ENCODE measurements at places on chromosomes 1 and 21. TPM values are rescaled to one million over a fixed set of nuclear protein-coding genes. Genes with fewer than 3 reads are reported as not detected.

DNA sequence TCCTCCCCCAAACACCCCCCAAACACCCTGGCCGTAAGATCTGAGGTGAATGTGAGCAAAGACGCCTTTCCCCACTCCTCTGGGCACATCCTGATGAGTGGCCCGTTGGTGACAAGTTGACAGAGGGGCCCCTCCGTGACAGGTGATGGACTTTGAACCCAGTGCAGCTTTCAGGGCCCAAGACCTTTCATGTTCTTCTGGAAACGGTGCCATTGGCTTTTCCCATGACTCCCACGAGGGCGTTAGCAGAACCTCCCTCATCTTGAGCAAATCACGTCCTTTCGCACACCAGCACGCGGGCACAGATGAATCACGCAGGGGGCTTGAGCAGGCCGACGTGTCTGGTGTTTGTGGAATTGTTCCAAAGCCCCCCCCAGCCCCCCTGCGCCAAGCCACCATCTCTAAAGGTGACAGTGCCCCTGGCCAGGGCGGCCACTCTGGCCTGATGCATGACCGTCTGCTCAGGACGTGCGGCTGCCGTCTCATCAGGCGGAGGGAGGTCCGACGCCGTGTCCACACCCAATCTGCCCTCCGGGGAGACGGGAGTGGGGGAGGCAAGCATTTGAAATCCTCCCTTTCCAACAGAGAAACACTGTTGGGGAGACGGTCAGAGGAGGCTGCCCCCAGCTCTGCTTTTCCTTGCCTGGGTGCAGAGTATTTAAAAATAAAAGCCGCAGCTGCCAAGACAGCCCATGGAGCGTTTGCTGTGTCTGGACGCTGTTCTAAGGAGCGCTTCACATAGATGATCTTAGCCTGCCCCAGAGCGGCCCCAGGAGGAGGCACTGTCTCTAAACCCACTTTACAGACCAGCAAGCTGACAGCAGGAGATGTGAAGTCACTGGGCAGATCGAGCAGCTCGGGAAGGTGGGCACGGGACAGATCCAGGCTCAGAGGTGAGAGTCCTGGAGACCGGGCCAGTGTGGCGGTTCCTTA is 98.3 kb upstream of the ARHGEF16 start:
- DNase-seq: no peak

The RGS1 gene
- not detected for total RNA-seq

DNA sequence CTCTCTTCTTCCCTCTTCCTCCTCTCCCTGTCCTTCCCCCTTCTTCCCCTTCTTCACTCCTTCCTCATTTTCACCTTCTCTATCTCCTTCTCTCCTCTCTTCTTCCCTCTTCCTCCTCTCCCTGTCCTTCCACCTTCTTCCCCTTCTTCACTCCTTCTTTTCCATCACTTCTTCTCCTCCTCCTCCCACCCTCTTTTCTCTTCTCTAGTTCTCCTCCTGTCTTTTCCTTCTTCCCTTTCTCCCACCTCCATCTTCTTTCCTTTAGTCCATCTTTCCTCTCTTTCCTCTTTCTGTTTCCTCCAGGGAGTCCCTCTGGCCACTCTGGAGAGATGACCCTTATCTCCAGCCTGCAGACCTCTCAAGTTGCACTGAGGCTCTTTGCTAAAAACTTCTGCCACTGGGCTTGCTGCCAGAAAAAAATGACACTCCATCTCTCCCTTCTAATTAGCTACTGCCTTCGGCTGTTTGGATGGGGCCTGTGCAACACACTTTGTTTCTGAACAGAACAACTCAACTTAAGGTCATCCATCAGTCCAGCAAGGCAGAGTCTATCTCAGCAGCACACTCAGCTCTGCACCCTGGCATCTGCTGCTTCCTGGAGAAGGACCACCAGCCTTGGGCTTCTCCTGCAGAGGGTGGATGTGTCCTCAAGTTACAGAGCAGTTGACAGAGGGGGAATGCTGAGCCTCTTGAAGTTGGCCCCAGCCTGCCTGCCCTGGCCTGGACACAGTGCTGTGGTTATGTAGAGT is 538.8 kb downstream of the MATN1 start:
- no peak for DNase-seq

The CEP104 gene
- total RNA-seq: 57.7 TPM

The ACTL8 gene
- not detected for total RNA-seq

DNA sequence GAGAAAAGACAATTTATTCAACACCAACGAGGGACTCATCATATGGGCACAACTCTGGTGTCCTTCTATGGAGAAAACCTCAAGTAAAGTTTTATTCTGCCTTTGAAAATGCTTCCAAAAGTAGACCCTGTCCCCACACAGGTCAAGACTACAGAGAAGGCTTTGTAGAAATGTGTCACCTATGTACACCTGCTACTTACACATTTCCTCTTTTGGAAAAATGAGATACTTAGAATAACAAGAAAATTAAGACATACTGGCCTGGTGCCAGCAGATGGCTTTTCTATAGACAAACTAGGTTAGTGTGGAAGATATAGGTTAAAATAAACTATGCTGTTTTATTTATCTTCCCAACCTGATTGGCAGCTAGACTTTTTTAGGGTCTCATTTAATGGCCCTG is 13.6 kb downstream of the POGK start:
- DNase-seq: no peak

The NR1I3 gene
- not detected for total RNA-seq

DNA sequence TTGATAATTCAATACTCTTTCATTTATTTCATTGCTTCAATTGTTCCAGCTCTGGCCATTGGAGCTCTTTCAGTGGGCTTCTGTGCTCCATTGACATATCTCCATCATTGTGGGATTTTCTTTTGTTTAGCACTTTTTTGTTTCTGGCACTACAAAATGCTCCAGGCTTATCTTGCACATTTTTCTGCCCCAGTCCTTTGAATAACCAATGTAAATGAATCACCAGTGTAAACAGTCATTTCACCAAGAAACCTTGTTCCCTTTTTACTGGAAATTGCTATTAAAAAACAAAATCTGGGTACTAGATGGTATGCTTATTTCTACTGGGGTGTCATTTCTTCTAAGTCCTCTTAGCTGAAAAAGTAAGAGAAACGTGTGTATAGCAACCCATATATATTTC is 173.0 kb upstream of the LYPLAL1 start:
- no peak for DNase-seq

DNA sequence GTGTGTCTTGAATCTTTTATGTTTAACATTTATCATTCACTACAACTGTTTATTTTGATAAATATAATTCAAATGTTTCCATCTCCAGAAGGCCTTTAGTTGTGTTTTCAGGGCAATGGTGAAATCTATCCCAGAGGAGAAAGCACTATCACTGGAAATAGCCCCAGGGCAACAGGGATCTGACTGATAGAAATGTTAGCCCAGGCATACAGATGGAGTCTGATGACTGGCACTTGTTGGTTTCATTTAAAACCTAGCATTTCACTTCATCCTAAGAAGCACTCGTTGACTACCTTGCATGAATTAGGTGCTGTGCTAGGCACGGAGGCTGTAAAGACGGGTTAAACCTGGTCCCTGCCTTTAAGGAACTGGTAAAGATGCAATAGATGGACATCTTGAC is 103.1 kb downstream of the C1orf21 start:
- DNase-seq: no peak

The C1orf226 gene
- 0.09 TPM for total RNA-seq

The PCP4 gene
- not detected for total RNA-seq

The WNT3A gene
- not detected for total RNA-seq

The ICOSLG gene
- 0.12 TPM for total RNA-seq

The BCL2L15 gene
- total RNA-seq: not detected

The PADI1 gene
- total RNA-seq: 0.11 TPM

- DNase-seq: no peak
Measured at GRCh38 chr1:52567943-52568342, 15.1 kb upstream of the TUT4 start.
